ENCODE measurements at places on chromosomes 6 and 20.

- peak; percentile 12 for DNase-seq
Measured at GRCh38 chr6:37168811-37169495, 999 bp upstream of the PIM1 start.

- no peak for DNase-seq
Measured at GRCh38 chr20:47309806-47310426, 46.6 kb downstream of the ZMYND8 start.

GRCh38 chr6:32968867-32969684 is 682 bp downstream of the BRD2 start:
- DNase-seq: peak; percentile 49

DNA sequence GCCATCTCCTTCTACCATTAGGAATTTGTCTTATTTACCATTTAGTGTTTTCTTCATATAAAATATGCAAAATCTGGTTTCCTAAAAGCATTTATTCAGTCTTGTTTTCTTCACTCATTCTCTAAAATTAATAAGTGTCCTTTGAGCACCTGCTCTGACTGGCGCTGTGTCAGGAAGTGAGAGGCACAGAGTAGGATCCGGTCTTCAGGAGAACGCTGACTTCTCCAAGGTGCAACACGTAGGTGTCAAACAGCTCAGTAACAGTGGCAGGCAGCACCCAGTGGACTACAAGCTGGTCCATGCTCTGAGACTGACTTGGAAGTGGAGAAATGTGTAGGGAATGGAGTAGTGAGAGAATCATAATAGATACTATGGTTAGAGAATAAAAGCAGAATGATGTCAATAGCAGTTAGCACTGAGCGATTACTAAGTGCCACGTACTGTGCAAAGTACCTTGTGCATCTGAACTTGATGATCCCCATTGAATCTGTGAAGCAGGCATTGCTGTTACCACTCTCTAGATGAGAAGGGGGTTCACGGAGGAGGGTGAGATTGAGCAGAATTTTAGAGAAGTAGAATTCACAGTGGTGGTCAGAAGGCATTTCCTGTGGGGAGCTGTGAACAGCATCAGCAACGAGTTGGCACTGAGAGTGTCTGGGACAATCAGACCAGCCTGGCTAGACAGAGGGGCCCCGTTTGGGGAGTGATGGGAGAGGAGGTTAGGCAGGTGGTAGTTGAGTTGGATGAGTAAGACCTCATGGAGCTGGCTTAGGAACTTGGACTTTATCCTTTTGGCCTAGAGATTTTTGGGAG is 569.8 kb downstream of the QKI start:
- DNase-seq: no peak

DNA sequence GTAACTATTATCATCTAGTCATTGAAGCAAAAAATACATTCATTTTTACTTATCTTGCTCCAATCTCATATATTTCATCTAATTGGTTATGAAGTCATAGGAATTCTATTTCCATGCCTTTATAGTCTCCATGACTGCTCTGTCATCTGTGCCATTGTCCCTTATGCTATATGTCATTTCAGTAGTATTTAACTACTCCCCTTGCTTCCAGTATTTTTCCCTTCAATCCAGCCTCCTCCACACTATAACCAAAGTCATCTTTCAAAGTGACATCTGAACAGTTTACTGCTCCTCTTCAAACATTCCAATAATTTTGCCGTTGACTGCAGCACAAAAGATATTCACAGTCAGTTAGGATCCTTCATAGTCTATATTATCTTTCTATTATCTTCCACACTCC is 216.6 kb upstream of the HS3ST5 start:
- no peak for DNase-seq

DNA sequence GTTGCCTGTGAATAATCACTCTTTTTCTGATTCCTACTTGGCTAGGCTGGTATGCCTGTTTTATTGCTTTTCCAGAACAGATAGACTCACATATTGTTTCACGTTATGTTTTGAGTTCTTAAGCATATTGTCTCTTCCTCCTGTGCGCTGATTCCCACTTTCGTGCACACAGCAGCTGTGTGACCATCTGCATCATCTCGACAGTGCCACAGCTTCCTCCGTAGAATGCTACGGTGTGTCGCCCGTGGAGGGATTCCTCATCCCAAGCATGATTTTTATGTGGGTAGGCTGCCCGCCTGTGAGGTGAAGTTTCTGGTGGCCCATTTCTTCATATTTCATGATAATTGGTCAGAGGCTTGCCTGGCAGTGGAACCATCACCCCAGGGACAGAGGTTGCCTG is 31.8 kb downstream of the PLCB4 start:
- no peak for DNase-seq

GRCh38 chr6:70524721-70525286 is 41.9 kb upstream of the SDHAF4 start:
- no peak for DNase-seq

GRCh38 chr6:37018198-37019064 is 13.0 kb downstream of the FGD2 start:
- peak; percentile 88 for DNase-seq

GRCh38 chr6:113662688-113663333 is 194.3 kb upstream of the MARCKS start:
- no peak for DNase-seq

GRCh38 chr20:50191544-50192363 is 1.1 kb downstream of the CEBPB start:
- peak; percentile 49 for DNase-seq

GRCh38 chr6:9634776-9635175 is 780.1 kb downstream of the TFAP2A start:
- DNase-seq: no peak

DNA sequence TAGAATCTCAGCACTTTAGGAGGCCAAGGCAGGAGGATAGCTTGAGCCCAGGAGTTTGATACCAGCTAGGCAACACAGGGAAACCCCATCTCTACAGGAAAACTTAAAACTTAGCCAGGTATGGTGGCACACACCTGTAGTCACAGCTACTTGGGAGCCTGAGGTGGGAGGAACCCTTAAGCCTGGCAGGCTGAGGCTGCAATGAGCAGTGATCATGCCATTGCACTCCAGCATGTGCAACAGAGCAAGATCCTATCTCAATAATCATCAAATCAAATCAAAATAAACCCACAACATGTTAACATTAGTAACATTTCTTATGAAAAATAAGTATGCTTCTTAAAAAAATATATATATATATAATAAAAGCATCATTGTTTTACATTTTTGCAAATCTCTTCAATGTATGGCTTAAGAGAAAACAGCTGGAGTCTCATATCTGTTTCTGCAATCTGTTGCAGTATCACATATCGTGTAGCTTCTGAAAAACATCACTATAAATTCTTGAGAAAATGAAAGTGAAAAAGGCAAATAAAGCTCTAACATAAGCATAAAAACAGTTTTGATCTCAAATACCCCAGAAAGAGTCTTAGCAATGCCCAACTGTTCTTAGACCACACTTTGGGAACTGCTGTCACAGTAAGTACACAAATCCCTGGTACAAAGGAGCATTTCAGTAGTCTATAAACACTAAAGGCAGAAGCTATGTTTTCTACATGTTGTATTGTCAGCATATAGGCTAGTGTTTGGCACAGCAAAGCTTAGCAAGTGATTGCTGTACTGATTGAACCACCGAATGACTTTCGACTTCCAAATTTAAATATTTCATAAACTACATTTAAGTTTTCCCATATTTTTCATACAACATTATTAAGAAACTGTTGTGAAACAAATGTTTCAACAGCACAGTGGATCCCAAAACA is 8.0 kb downstream of the MMUT start:
- DNase-seq: peak; percentile 76

GRCh38 chr6:93424303-93425064 is 5.1 kb upstream of the EPHA7 start:
- DNase-seq: no peak

- DNase-seq: no peak
Measured at GRCh38 chr6:161547617-161548016, 273.8 kb upstream of the AGPAT4 start.

DNA sequence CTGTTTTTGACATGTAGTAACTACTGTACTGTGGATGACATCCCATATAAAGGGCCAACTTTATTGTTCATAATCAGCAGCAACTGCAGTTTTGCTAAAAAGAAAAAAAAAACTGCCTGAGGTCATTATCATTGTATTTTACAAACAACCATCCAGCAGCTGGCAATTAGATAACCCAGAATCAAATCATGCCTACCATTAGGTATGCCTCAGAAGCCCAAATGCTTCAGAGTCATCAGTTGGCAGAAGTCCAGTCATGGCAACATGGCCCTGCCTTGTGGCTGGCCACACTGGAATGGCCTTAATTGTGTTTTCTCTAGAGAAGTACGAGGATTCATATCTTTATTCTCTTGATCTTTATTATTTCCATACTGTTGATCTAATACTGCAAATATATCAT is 462.4 kb upstream of the NRSN1 start:
- DNase-seq: no peak

DNA sequence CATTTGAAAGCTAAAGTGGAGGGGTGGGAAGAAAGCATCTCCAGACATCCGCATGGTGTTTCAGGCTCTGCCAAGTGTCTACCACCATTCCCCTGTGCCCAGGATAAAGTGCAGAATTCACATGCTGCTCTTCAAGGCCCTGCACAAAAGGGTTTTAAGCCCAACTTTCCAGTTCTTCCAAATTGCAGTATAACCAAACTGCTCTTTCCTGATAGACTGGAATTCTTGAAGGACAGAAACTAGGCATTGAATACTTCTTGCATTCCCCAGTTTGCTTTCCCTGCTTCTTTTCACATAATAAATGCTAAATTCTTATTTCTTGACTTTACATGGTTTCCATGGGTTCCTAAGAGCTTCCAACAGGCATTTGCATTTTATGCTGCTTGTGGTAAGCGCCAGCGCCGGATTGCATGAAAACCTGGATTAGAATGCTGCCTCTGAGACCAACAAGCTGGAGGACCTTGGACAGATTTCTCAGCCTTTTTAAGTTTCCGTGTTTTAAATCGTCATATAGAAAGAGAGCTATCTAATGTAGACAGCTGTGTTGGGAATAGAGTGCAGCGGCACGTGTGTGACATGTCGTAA is 7.9 kb downstream of the SOX4 start:
- DNase-seq: no peak

DNA sequence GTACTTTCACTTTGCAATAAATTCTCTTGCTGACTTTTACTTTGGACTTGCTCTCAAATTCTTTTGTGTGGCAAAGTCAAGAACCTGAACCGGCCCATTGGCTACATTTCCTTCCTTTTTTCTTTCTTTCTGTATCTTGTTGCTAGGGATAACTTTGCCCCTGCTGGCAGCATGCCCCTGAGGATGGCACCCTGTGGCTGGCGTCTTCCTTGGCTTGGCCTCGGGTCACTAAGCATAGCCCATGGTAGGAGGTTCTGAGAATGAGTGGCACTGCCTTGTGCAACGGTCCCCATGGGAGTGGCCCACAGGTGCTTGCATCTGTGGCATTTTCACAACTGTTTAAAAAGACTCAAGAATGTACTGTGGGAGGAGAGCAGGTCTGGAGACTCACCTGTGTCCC is 14.0 kb upstream of the HLA-F start:
- no peak for DNase-seq

DNA sequence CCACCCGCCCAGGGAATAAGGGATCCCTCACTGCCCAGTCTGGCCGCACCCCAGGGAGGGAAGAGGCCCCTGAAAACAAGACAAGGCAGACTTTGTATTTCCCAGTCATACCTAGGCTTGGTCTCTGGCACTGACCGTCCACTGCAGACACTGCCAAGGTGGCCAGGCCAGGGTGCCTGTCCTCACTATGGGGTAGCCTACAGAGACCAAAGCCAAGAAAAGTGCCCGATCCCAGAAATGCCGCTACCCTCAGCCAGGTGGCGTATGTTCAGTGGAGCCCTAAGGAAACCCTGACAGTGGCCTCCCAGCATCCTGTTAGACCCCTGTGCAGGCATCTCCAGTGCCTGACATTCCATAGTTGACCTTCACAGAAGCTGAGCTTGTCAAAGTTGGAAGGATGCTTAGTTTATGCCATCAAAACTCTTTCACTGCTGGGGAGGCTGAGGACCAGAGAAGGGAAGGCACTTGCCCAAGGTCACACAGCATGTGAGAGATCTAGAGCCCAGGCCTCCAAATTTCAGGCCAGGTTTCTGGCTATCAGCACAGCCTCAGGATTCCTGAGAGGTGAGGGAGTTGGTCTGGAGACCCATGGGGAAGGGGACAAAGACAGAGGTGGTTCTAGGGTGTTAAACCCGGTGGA is 2.5 kb downstream of the SCRT2 start:
- DNase-seq: no peak

DNA sequence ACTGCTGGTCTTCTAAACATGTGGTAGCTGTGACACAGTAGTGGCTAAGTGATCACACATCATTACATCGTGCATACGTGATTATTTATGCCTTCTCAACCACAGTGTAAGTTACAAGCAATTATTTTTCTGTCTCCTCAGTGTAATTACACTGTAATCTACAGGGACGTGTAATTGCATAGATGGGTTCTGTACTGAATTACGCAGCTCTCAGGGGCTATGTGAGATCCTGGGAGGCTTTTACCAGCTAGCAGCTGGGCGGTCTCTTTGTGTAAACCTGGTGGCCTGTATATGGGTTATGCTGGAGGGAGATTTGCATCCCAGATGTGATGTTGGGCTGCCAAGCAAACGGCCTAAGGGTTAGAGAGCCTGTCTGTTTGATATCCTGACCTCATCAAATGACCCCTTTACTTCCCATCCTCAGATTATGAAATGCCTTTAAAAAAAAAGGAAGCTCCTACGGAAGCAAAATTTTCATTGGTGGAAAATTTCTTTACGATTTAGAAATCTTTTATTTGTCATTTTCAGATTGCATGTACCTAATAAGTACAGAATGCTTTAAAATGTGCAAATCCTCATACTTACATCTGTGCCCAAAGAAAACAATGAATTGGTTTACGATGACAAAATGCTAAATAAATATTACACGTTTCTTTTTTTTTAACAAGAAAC is 402.8 kb upstream of the JAG1 start:
- no peak for DNase-seq

- DNase-seq: no peak
Measured at GRCh38 chr6:129481706-129482105, 228.3 kb downstream of the ARHGAP18 start.

DNA sequence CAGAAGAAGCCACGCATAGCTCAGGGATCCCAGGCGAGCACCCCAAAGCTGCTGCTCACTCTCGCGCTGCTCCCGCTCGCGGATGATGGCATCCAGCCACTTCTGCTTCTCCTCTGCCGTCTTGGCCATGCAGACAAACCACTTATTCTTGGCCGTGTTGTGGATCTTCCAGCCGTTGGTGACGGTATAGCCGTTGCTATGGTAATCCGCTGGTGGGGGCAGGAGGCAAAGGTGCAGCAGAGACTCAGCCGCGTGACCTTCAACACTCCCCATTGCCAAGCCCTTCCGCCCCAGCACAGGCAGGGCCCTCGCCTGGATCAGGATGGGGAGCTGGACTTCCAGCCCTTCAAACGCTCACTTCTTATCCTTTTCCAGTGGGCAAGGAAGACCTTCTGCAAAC is 136.9 kb downstream of the PREX1 start:
- no peak for DNase-seq

- DNase-seq: peak; percentile 71
Measured at GRCh38 chr20:40962733-40963504, 65.7 kb upstream of the TOP1 start.

- no peak for DNase-seq
Measured at GRCh38 chr6:137631323-137631722, 137.1 kb upstream of the OLIG3 start.
